ENCODE measurements at places on chromosomes 12 and 14.

DNA sequence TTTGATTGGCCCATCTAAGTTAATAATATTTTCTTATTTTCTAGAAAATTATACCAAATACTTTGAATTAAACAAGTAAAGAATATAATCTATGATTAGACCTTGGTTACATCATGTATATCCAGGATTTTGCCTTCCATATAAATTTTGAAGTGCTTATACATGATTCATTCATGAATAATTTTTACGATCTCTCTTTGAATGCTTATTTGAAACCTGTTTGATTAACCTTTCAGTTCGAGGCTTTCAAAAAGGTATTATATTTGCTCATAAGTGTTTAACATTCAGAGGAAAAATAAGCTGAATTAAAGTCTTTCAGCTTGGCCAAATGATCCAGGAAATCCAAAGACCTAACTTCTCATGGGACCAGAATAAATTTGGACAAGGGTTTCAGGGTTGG is 495.2 kb upstream of the GARIN6 start:
- DNase-seq = no peak

DNA sequence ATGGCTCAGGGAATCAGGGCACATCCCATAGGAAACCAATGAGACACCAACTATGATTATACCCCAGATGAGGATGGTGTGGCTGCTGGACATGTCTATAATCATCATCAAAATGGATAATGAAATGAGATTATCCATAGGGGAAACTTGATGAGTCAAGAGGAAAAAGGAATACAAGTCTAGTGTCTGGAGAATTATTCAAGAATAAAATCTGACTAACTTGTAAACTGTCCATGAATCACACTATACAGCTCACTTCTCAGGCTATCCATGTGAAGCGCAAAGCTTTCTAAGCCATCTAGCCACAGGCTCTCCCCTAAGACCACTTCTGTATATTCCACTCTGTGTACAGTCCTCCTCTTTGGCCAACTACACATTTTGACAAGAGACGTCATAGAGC is 52.5 kb downstream of the DUSP16 start:
- no peak for DNase-seq

DNA sequence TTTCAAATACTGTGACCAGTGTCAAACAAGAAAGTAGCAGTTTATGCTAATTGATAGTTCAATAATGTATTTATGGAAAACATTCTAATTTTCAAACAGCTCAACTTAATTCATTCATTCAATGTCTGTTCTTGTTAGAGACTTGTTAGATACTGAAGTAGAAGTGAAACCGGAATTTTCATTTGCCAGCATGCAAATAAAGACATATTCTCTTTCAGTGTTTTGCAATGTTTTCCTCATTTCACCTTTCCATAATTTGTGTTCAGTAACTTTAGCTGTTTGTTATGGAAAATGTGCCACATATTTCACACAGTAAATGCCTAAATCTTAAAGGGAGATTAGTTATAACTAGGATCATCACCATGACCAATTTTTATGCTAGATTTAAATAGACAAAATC is 21.2 kb downstream of the TAS2R50 start:
- DNase-seq = no peak

GRCh38 chr14:101072070-101072469 is 168.5 kb upstream of the RTL1 start:
- DNase-seq = no peak

DNA sequence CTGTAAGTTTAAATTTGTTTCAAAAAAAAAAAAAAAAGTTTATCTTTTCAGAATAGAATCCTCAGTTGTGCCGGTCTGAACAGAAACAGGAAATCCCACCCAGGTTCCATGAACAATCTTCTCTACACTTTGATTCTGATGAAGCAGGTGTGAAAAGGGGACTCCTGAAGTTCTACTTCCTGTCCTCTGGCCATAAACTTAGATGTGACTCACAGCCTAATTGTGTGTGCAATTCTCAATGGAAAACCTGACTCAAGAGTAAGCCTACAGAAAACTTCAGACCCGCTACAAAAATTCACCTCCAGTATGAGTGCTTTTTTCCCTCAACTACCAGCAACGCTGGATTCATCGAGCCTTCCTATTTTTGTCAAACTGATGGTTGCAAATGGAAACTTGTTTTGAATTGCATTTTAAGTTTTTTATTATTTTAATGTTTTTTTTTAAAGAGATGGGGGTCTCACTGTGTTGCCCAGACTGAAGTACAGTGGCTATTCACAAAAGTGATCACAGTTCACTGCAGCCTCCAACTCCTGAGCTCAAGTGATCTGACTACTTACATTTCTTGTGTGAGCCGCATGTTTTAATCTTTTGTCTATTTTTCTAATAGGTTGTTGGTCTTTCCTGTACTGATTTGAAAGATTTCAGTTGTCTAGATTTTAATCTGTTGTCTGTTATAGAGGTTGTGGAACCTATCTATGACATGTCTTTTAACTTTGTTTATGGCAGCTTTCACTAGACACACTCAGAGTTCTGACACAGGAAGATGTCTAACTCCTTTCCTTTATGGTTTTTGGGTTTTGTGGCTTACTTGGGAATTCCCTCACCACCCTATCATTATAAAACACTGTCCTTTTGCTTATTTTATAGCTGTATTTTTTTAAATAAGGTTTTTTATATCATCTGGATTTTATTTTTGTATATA is 37.6 kb downstream of the ATG14 start:
- DNase-seq = no peak

DNA sequence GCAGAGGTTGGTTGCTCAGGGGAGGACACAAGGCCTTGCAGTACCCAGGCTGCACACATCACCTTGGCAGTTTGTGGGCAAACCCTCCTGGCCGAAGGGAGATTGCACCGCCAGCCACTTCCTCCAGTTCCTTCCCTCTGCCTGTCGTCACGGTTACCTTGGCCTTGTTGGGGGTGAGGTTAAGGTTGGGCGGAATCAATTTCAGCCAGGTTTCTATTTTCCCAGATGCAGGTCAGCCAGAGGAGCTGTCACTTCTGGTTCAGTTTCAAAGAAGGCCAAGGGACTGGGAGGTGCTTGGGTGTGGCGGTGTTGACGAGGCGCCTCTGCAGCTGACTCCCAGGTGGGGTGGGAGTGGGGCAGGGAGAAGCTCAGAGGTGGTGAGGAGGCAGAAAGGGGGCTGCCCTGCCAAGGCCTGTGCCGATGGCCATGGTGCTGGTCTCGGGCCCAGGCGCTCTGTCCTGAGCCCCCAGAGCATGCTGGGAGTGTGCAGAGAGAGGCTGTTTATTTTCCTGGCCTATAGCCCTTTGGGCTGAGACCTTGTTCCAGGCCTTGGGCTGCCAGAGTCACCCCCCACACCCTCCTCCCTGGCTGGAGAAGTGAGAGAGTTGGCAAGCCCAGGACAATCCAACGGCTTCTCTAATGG is 31.4 kb downstream of the JDP2 start:
- no peak for DNase-seq

DNA sequence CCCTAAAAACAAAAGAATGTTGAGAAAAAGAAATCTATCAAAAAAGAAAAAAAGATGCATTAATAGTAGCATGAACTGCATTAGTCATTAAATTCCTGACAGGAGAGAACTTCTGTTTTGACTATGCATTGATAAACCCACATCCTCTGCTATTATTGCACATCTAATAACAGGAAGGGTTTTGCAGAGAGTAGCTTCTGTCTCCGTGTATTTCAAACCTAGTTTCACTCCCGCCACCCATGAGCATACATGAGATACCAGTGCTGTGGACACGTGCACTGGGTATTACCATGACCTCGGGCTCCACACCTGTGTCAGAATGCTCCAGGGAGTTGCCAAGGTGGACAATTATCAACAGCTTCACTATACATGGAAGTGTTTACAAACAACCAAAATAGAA is 449.1 kb upstream of the SOX5 start:
- DNase-seq = no peak

- DNase-seq = no peak
These were observed 147.6 kb downstream of the CHST11 start for GRCh38 chr12:104604070-104604994.

- DNase-seq = no peak
These were observed 92.2 kb downstream of the CACNA1C start for GRCh38 chr12:2144951-2145350.

GRCh38 chr12:117120787-117121186 is 21.6 kb upstream of the TESC start:
- DNase-seq = no peak

- DNase-seq = no peak
These were observed 484 bp downstream of the MIS18BP1 start for GRCh38 chr14:45252366-45253069.

GRCh38 chr12:94047781-94048567 is 100.4 kb upstream of the PLXNC1 start:
- peak; percentile 27 for DNase-seq

GRCh38 chr12:52298677-52299190 is 7.4 kb upstream of the KRT81 start:
- DNase-seq = no peak

GRCh38 chr14:93274055-93274806 is 58.6 kb downstream of the BTBD7 start:
- DNase-seq = no peak

DNA sequence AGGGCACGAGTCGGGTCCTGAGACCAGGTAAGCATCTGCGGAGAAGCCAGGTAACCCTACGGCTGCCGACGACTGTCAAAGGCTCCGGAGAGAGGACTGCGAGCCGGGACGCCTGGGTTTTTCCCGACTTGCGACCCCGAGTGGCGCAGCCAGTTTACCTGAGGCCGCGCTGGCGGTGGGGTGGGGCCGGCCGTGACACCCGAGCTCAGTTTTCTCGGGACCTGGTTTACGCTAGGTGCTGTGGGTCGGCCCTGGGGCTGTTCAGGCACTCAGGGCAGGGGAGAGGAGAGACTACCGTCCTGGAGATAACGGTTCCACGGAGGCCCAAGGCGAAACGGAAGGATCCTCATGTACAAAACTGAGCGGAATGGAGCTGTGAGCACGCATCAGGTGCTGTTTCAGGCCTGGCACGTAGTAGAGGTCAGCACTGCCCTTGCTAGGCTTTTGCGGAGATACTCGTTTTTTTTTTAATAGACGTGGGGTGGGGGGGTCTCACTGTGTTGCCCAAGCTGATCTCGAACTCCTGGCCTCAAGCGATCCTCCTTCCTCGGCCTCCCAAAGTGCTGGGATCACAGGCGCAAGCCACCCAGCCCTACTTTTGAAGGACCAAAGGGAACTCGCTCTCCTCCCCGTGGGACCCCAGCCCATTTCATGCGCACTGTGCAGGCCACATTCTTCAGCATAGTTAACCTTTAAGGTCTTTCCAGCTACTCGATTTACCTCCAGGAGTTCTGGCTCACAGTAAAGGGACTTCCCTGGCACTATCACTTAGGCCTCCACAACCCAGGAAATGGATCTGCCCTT is 471 bp downstream of the MTRFR start:
- DNase-seq = no peak

- no peak for DNase-seq
These were observed 158.7 kb downstream of the DACT1 start for GRCh38 chr14:58796242-58797009.

DNA sequence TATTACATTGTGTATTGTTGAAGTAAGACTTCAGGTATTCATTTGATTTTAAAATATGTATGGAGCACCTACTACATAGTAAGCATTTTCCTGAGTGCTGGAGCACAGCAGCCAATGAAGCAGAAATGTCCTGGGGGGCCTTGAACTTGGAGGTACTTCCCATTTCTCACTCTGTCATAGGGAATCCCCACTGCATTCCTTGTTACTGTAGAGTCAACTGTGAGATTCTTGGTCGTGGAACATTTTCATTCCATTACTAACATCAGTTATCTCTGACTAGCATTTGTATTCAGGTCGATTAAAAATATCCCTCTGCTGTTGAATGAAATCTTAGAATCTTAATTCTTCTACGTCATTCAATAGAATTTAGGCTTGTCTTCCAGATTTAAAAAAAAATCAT is 66.7 kb downstream of the PDE3A start:
- DNase-seq = no peak
